ENCODE measurements at places on chromosomes 16 and 17. TPM values are rescaled to one million over a fixed set of nuclear protein-coding genes. Genes with fewer than 3 reads are reported as not detected.
A peak's percentile ranks its signal among the peaks of the same experiment; 100 is the strongest.

GRCh38 chr17:21252796-21253645, at the start of gene NATD1:
TSS of gene NATD1 (minus strand) at chr17:21253410. CDS start at chr17:21253264, 146 bp downstream.
- H3K27ac ChIP-seq: peak within 1 kb of the TSS; percentile 65
- H3K4me3 ChIP-seq: peak within 1 kb of the TSS; percentile 83
- DNase-seq: peak; percentile 92
- H3K4me1 ChIP-seq: peaks cover 11% of the 10 kb centered on the region
- no peaks in the 10 kb centered on the region for H3K36me3 ChIP-seq

- H3K4me3 ChIP-seq: no peak overlapping the region
- no peaks in the 10 kb centered on the region for H3K36me3 ChIP-seq
- no peaks in the 10 kb centered on the region for H3K4me1 ChIP-seq
- no peak for DNase-seq
- no peak overlapping the region for H3K27ac ChIP-seq
Measured at GRCh38 chr16:8310816-8311215, 279.5 kb downstream of the TMEM114 start.

Gene SCGB1C2
- total RNA-seq: not detected

Gene TEFM
- total RNA-seq: 18.9 TPM

DNA sequence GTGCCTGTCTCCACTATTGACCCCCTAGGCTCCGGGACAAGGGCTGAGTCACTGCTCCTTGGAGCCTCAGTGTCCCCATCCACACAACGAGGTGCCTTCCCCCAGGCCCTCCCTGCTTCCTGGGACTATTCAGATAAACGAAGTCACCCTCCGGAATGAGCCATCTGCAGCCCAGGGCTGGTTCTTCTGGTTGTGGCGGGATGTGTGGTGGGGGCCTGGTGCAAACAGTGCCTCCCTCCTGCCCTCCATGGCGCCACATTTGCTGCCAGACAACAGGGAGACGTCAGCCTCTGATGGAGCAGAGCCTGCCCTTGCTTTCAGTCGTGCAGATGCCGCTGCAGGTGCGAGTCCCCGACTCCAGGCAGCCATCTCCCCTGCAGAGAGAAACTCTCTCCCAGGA, 5.1 kb upstream of the KRT16 start:
- H3K36me3 ChIP-seq: no peaks in the 10 kb centered on the region
- no peak for DNase-seq
- no peak overlapping the region for H3K4me3 ChIP-seq
- H3K27me3 ChIP-seq: no peaks in the 10 kb centered on the region

DNA sequence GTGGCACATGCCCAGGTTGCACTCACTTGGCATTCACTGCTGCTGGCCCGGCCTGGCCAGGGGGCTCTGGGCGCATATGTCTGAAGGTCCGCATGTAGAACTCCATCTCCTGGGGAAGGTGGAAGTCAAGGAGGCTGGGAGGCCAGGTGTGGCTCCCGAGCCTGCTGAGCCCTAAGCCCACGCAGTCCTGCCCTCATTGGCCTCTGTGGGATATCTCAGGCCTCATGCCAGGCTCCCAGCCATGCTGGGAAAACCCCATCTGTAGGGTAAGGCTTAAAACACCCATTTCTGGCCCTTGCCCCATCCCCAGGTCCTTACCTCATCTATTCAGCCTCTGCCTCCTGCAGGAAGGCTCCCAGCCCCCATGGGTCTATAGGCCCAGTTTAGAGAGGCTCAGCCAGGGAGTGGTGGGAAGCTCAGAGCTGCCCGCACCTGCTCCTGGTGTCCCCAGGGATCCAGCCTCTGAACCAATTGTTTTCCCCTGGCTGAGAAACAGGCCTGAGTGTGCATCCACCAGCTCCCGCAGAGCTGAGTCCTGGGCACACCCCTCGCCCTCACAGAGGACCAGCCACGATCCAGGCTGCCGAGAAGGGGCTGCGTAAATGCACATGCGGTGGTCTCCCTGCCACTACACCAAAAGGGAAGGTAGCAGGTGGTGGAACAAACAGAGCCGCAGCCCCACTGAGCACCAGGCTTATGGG, 2.3 kb upstream of the TPPP3 start:
- H3K27me3 ChIP-seq: peaks cover 42% of the 10 kb centered on the region
- H3K4me3 ChIP-seq: no peak overlapping the region
- no peak overlapping the region for H3K27ac ChIP-seq

DNA sequence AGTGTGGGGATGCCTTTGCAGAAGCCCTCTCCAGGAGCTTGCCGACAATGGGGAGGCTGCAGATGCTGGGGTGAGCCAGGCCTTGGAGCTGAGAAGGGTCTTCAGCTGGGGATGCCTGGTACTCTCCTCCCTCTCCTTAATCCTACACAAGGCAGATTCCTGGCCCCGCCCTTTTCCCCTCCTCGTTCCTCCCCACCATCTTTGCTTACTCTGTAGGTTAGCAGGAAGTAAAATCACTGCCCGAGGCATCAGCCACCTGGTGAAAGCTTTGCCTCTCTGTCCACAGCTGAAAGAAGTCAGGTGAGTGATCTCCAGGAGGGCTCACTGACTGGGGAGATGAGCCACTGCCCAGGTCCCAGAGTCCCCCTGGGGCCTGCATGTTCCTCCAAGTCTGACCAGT, 38.7 kb downstream of the NLRC5 start:
- H3K27me3 ChIP-seq: no peaks in the 10 kb centered on the region
- H3K27ac ChIP-seq: peak overlapping the region; percentile 63
- H3K36me3 ChIP-seq: peaks cover 74% of the 10 kb centered on the region

Gene TEKT1
- total RNA-seq: not detected

DNA sequence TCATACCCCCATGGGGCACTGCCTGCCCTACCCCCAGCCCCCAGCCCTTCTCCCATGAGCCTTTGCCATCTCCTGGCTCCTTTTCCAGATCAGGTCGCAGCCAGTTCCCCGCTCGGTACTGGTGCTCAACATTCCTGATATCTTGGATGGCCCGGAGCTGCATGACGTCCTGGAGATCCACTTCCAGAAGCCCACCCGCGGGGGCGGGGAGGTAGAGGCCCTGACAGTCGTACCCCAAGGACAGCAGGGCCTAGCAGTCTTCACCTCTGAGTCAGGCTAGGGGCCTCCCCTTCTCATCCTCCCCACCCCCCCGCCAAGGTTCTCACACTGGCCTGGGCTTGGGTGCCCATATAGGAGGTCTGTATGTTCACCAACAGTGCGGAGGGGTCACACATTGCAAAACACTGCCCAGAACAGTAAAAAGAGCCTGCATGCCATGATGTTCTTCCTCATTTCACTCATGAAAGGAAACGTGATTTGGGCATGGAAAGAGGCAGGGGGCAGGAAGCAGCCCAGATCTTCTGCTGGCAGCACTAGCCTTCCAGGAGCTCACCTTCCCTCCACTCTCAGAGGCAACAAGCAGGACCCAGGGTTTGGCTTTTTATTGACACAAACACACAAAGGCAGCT, 7.5 kb downstream of the IFI35 start:
- DNase-seq: no peak
- H3K27me3 ChIP-seq: no peaks in the 10 kb centered on the region
- H3K4me3 ChIP-seq: no peak overlapping the region

GRCh38 chr17:45305530-45306087, 11.2 kb downstream of the MAP3K14 start:
- no peak for DNase-seq
- no peaks in the 10 kb centered on the region for H3K27me3 ChIP-seq
- H3K4me3 ChIP-seq: peak overlapping the region; percentile 8
- peaks cover 67% of the 10 kb centered on the region for H3K4me1 ChIP-seq
- H3K27ac ChIP-seq: peak overlapping the region; percentile 85
- peaks cover 55% of the 10 kb centered on the region for H3K36me3 ChIP-seq

DNA sequence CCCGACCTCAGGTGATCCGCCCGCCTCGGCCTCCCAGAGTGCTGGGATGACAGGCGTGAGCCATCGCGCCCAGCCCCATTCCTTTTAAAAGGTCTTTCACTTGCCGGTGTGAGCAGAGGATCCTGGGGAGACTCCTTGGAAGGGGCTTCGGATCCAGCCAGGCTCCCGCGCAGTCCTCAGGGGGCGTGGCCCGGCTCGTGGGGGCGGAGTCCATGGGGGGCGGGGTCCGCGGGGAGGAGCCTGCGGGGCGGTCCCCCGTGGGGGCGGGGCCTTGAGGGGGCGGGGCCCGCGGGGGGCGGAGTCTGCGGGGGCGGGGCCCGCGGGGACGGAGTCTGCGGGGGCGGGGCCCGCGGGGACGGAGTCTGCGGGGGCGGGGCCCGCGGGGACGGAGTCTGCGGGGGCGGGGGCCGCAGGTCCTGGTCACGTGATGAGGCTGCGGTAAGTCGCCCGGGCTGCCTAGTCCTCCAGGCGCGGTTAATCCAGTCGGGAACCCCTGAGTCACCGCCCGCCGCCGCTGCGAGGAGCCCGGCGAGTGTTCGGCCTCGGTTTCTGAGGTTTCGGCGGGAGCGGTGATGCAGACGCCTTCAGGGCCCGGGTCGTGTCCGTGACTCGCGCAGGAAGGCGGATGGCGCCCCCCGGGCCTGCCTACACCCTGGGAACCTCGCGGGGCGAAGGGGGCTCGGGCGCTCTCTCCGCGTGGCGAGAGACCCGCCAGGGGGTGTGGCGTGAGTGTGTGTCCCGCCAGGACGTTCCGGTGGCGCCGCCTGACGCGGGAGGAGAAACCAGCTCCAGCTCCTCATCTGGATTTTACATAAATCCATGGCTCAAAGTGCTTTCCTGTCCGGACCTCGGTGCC, 23.6 kb upstream of the ABR start:
- no peak overlapping the region for H3K27ac ChIP-seq
- H3K4me3 ChIP-seq: no peak overlapping the region
- H3K36me3 ChIP-seq: no peaks in the 10 kb centered on the region
- peak; percentile 85 for DNase-seq
- H3K4me1 ChIP-seq: peaks cover 26% of the 10 kb centered on the region

Gene RCVRN
- not detected for total RNA-seq

Gene KRTAP4-3
- total RNA-seq: not detected

DNA sequence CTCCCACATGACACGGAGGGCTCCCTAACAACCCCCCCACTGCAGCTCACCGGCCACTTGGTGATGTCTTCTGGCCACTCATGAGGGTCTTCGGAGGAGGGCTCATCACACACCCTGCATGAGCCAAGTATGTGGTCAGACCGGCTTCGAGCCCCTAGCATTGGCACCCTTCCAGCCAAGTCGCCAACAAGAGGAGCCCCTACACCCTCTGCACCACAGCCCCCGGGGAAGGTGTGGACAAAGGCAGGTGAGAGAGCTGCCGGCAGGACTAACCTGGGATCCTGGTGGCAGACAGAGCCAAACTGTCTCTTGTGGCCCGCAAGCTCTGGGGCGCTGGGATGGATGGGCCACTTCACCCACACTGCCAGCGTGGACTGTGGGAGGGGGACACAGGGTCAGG, 6.5 kb downstream of the SNRNP25 start:
- DNase-seq: no peak
- no peaks in the 10 kb centered on the region for H3K27me3 ChIP-seq
- peaks cover 16% of the 10 kb centered on the region for H3K36me3 ChIP-seq
- H3K4me1 ChIP-seq: peaks cover 2% of the 10 kb centered on the region

DNA sequence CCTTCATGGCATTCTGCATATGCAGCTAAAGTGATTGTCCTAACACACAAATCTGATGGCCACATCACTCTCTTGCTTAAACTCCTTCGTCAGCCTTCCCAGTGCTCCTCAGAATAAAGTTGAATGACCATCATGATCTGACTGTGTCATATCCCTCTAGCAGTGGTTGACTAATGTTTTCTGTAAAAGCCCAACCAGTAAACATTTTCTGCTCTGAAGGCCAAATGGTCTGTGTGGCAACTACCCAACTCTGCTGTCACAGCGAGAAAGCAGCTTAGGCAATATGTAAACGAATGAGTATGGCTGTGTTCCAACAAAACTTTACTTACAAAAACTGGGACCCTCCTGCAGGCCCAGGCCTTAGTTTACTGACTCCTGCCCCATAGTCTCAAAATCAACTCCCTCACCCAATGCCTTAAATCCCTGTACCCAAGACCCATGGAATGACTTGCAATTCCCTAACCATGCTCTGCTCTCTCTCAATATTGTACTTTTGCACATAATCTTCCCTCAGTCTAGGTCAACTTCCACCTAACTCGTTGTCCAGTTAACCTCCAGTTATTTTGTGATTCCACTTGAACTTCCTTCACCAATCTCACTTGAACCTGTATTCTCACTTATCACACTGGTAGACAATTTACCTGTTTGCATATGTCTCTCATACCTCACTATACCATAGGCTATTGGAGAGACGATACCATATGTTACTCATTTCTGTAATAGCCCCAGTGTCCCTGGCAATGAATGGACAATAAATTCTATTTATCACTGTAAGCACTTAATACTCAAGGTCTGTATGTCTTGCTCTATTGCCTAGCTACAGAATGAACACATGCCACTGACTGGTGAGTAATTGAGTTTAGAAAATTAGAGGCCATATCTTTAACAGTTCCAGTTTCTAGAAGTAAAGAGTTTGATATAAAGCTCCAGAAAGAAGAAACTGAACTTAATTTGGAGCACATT, 29.1 kb downstream of the TMEM100 start:
- no peak overlapping the region for H3K27ac ChIP-seq
- no peaks in the 10 kb centered on the region for H3K36me3 ChIP-seq
- H3K4me3 ChIP-seq: no peak overlapping the region
- no peaks in the 10 kb centered on the region for H3K4me1 ChIP-seq

- H3K4me1 ChIP-seq: peaks cover 37% of the 10 kb centered on the region
- peak overlapping the region; percentile 82 for H3K27ac ChIP-seq
- DNase-seq: no peak
- peaks cover 19% of the 10 kb centered on the region for H3K36me3 ChIP-seq
- H3K27me3 ChIP-seq: no peaks in the 10 kb centered on the region
- peak overlapping the region; percentile 39 for H3K4me3 ChIP-seq
Measured at GRCh38 chr17:78764871-78765270, 17.2 kb downstream of the CYTH1 start.

DNA sequence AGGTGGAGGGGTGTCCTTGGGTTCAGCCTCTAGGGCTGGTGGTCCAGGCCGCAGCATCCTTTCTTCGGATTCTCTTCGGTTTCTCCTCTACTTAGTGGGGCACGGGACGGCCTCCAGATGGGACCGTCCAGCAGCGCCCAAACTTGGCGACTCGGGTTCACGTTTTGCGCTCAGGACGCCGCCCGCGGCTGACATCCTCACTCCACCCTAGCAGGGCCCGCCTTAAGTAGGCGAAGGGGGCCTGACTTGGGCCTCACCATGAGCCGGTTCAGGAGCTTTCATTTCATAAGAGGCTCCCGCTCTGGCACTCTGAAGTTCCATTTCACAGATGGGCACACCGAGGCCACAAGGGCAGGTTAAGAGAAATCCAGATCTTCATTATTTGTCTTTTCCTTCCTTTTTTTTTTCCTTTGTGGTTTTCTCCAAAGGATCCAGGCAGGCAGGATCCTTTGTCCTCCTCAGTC, 141.2 kb downstream of the SEC14L1 start:
- peaks cover 47% of the 10 kb centered on the region for H3K27me3 ChIP-seq
- no peaks in the 10 kb centered on the region for H3K36me3 ChIP-seq
- peaks cover 17% of the 10 kb centered on the region for H3K4me1 ChIP-seq
- DNase-seq: peak; percentile 63
- peak overlapping the region; percentile 67 for H3K27ac ChIP-seq
- peak overlapping the region; percentile 66 for H3K4me3 ChIP-seq

DNA sequence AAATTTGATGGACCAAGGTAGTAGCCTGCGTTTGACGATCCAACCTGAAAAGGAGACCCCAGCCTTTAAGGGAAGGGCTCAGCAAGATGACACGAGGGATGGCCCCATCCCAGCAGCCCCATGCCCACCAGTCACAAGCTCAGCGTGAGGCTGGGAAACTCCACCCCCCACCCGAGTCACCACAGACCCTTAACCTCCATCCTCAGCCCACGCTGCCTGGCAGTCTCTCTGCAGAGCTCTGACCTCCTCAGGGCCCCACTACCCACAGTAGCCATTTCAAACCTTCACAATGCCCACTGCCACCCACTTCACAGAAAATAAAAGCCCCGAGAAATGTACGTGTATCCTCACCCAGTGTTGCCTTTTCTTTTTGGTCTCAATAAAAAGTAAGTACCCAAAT, 18.7 kb downstream of the USP36 start:
- H3K27me3 ChIP-seq: no peaks in the 10 kb centered on the region
- H3K27ac ChIP-seq: no peak overlapping the region
- no peak for DNase-seq
- no peak overlapping the region for H3K4me3 ChIP-seq
- peaks cover 62% of the 10 kb centered on the region for H3K4me1 ChIP-seq

Gene PRR35
- not detected for total RNA-seq

Gene OSBPL7
- total RNA-seq: 18.1 TPM

Data from activated CD4-positive, alpha-beta T cell treated with anti-CD3 and anti-CD28 coated beads, Interleukin-2, amount 10 ng/mL, durations not matched to agents 24 days and 14 days (primary cell).